ENCODE measurements at places on chromosomes 1 and 21.

GRCh38 chr1:4173731-4174130, 273.7 kb upstream of the C1orf174 start:
- H3K4me1 ChIP-seq = no peaks in the 10 kb centered on the region
- H3K27ac ChIP-seq = no peak overlapping the region
- H3K27me3 ChIP-seq = no peaks in the 10 kb centered on the region
- no peaks in the 10 kb centered on the region for H3K36me3 ChIP-seq
- no peak for DNase-seq

- H3K4me3 ChIP-seq = peak overlapping the region; percentile 75
- H3K27ac ChIP-seq = no peak overlapping the region
- H3K36me3 ChIP-seq = peaks cover 15% of the 10 kb centered on the region
- peaks cover 24% of the 10 kb centered on the region for H3K4me1 ChIP-seq
Measured at GRCh38 chr1:182841368-182841988, 2.3 kb downstream of the DHX9 start.

- no peaks in the 10 kb centered on the region for H3K36me3 ChIP-seq
- H3K27me3 ChIP-seq = no peaks in the 10 kb centered on the region
- H3K4me3 ChIP-seq = no peak within 1 kb of the TSS
Measured at GRCh38 chr1:9069326-9070100, at the start of gene SLC2A5. TSS of gene SLC2A5 (minus strand) at chr1:9069635. CDS start at chr1:9069536, 99 bp downstream.

DNA sequence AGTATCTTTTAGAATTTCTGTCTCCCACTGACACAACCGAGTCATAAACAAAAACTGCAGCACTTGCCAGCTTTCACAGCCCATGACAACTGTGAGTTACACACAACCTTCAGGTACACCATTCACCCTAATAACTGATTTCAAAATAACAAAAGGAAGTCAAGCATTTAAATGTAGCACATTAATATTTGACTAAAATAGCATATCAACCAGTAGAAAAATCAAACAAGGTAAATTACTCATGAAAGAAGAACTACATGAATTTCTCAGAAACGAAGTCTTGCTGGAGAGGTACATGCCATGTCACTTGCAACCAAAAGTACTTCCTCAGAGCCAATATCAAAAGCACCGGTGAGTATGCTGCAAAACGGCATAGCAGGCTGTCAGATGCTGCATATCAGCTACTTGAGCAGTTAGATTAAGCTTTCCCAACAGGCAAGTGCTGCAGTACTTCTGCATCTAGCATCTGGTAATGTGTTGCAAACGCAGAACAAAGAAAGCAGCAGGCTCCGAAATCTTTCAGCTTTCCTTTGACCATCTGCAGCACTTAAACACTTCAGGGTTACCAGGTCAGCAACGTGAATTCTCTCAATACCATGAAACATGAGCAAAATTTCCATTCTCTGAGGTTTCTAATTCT, 223.2 kb downstream of the SMYD3 start:
- no peak overlapping the region for H3K27ac ChIP-seq
- H3K4me1 ChIP-seq = no peaks in the 10 kb centered on the region
- DNase-seq = no peak
- no peak overlapping the region for H3K4me3 ChIP-seq

DNA sequence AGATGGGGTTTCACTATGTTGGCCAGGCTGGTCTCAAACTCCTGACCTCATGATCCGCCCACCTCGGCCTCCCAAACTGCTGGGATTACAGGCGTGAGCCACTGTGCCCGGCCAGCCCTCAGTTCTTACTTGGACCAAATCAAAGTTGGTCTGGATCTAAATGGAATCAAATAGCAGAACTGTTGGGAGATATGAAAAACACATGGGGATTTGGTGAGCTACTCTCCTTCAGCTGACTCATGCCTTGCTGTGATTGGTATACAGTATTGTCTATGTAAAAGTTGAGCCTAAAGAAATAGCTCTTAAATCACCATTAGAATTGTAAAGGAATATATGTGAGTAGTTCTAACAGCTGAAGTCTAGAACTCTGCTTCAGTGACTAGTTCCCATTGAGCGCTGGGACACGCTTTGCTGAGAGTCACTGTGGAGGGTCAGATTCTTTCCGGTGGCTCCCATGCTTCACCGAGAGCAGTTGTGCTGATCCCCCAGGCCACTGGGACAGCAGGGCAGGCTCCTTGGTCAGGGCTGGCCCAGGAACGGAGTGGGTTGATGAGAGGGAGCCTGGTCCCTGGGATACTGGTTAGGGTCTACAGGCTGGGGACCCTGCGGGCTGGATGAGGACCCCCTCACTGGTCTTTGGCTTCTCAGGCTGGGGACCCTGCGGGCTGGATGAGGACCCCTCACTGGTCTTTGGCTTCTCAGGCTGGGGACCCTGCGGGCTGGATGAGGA, 14.0 kb downstream of the PKNOX1 start:
- peak overlapping the region; percentile 37 for H3K27ac ChIP-seq
- no peak overlapping the region for H3K4me3 ChIP-seq
- H3K36me3 ChIP-seq = no peaks in the 10 kb centered on the region
- DNase-seq = no peak

GRCh38 chr1:57632401-57632800, 208.5 kb upstream of the DAB1 start:
- DNase-seq = no peak
- H3K27me3 ChIP-seq = no peaks in the 10 kb centered on the region
- no peak overlapping the region for H3K4me3 ChIP-seq
- no peaks in the 10 kb centered on the region for H3K36me3 ChIP-seq
- H3K27ac ChIP-seq = no peak overlapping the region

DNA sequence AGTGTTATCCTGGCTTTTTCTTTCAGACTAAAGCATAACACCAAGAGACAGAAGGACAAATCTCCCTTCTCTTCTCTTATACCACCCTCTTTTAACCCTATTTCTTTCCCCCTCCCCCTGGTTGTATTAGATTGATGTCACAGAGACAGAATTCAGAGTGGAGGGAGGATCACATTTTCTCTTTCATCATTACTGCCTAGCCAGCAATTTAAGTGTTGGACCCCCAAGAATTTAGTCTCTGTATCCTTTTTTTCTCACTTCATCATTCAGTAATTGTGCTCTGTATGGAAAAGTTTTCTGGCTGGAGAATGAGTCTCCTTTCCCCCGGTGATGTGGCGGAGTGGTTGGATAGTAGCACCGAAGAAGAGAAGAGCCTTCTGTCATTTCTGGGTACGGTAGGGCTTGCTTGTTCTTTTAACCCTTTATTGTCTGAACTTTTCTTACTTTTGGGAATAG, 124.8 kb downstream of the CLEC20A start:
- no peaks in the 10 kb centered on the region for H3K27me3 ChIP-seq
- peak overlapping the region; percentile 23 for H3K27ac ChIP-seq
- peaks cover 39% of the 10 kb centered on the region for H3K4me1 ChIP-seq
- no peak for DNase-seq
- peak overlapping the region; percentile 54 for H3K4me3 ChIP-seq

- no peak overlapping the region for H3K27ac ChIP-seq
- no peak for DNase-seq
- no peaks in the 10 kb centered on the region for H3K36me3 ChIP-seq
- H3K4me1 ChIP-seq = no peaks in the 10 kb centered on the region
- H3K27me3 ChIP-seq = no peaks in the 10 kb centered on the region
Measured at GRCh38 chr1:102241431-102242338, 245.0 kb upstream of the OLFM3 start.

Data from neural progenitor cell (in vitro differentiated cells).